Ovary (tissue), 10 donors: ENCODE measurements at places on chromosomes 2 and 18. TPM values are rescaled to one million over a fixed set of nuclear protein-coding genes. Genes with fewer than 3 reads are reported as not detected.

The UGT1A3 gene
- total RNA-seq: not detected

The HOXD3 gene
- 17.6 TPM for total RNA-seq

The FEV gene
- total RNA-seq: not detected

The COLEC11 gene
- 64.1 TPM for total RNA-seq

The SGPP2 gene
- total RNA-seq: 3.3 TPM

The KIF1A gene
- total RNA-seq: 1.2 TPM

The ANKRD62 gene
- total RNA-seq: not detected

The PTH2R gene
- total RNA-seq: not detected

The ALLC gene
- not detected for total RNA-seq

The ABCG5 gene
- not detected for total RNA-seq

The DSG2 gene
- 43.7 TPM for total RNA-seq

The FOSL2 gene
- 146 TPM for total RNA-seq

The SERPINB4 gene
- total RNA-seq: not detected

The MYCN gene
- 1.2 TPM for total RNA-seq

The KCNG2 gene
- 0.80 TPM for total RNA-seq

- DNase-seq: peak; percentile 27
Measured at GRCh38 chr2:33210626-33211025, 263.9 kb downstream of the LTBP1 start.

- no peak for DNase-seq
Measured at GRCh38 chr2:134127496-134127895, 126.4 kb upstream of the MGAT5 start.

DNA sequence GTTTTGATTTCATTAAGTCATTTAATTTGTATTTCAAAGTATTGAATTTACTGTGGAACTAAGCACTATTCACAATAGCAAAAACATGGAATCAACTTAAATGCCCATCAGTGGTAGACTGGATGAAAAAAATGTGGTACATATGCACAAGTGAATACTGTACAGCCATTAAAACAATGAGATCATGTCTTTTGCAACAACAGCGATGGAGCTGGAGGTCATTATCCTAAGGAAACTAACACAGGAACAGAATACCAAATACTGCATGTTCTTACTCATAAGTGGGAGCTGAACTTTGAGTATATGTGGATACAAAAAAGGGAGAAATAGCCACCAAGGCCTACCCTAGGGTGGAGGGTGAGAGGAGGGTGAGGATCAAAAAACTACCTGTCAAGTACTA is 164.4 kb downstream of the BABAM2 start:
- DNase-seq: no peak

DNA sequence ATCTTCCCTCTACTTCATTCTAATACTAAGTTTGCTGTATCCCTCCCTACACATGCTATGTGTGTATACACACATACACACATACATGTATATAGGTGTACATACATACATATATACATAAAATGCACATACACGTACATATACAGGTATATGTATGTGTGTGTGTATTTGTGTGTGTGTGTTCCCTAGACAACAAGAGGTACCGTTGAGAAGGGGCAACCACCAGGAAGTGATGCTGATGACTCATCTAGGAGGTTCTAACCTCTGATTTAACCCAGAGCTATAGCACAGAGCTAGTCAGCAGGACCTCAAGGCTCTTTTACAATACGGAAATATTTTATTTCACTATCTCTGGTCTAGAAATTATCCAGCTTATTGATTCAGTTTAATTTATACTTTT is 139.2 kb downstream of the LAMA3 start:
- DNase-seq: no peak

DNA sequence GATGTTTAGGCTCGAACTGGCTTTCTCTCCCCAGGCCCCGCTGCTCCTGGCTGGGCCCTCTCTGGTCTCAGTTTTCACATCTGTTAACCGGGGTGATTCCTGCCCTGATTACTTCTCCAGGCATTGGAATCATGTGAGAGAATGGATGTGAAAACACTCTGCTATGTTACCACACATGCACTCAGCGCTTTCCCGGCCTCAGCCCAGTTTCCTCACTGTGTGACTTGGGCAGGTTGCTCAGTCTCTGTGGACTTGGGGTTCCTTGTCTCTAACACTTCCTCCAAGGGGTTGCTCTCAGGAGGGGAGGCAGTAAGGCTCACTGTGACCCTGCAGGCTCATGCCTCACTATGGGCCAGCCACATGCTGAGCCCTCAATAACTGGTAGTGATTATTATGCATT is 230.4 kb upstream of the HS6ST1 start:
- DNase-seq: no peak

GRCh38 chr2:133485868-133486267 is 82.4 kb downstream of the NCKAP5 start:
- no peak for DNase-seq

DNA sequence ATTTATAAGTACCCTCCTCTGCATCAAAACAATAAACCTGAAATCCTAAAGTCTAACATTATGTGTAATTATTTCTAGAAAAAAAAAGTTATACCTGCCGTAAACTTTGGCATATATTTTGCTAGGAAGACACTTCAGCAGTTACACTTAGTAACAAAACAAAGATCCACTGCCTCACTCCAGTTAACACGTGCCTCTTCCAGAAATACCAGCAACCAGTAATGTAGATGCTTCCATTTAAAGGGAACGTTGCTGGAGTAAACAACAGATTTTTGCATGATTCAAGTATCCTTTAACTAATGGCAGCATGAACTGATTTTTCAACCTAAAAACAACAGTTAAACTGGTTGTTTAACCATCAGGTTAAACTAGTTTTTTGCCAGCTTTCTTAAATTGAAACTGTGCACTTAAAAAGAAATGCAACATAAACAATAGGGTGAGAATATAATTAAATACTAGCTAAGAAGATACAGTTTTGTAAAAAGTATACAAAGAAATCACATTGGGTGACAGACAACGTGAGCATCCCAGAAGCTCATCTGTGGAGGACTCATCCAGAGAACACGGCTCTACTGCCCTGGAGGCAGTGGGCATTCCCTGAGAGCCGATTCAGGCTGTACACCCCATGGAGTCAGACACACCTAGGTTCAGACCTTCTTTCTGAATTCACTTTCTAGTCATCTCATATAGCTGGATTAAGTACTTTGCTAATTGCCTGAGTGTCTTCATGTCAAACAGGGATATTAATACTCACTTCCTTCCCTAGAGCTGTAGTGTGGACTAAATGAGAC is 22.3 kb downstream of the MGAT4A start:
- no peak for DNase-seq

GRCh38 chr2:1611886-1612285 is 132.4 kb downstream of the PXDN start:
- no peak for DNase-seq

DNA sequence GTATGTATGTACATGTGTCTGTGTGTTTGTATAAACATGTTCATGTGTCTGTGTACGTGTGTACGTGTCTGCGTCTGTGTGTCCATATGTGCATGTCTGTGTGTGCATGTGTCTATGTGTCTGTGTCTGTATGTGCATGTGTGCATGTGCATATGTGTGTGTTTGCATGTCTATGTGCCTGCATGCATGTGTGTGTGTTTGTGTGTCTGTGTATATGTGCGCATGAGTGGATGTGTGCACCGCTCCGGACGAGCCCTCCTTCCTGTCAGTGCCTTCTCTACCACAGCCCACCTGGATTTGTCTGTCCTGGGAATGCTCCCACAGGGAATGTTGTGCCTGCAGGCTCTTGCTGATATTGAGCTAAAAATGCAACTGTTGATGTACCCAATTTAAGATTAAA is 113.3 kb upstream of the EPC2 start:
- DNase-seq: no peak

- no peak for DNase-seq
Measured at GRCh38 chr2:119076713-119077112, 81.8 kb downstream of the C1QL2 start.

DNA sequence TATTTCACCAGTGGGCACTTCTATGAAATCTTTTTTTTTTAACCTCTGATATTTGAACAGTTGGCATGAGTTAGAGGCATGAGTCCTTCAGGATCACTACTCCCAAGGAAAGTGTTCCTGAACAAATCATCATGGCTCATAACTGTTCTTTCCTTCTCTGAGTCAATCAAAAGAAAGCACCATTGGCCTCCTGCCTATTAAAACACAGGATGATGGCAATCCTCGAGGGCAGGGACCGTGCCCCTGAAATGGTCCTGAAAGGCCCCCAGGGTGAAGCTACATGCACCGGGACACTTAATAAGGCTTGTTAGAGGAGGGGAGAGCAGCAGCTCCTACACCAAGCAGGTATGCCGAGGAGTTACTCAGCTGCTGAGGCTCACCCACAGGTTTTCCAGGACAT is 43.5 kb downstream of the SLC14A2 start:
- DNase-seq: no peak

DNA sequence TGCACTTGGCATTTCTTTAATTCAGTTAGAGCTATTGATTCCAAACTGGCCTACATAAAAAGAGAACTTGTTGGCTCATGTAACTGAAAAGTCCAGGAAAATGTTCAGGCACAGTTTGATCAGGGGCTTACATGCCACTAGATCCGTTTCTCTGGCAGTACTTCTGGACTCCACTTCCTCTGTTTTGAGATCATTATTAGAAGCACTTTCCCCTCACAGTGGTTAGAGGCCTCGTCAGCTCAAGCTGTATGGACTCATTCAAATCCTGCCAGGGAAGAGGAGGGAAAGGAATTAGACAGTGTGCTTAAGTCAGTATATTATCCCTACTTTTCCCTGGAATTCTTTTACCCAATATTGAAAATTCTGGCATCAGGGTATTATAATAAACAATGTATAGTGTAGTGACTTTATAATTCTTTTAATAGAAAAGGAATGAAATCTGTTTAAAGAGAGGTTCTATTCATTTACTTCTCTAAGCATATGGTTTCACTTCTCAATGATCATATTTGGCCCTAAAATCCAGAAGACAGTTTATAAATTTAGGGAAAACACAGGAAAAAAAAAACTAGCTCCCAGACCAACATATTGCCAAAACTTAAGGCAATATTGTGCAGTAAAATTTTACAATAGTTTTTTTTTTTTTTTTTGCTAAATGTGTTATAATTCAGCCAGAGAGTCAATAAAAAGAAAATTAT is 92.0 kb downstream of the ARMC9 start:
- no peak for DNase-seq

- DNase-seq: peak; percentile 76
Measured at GRCh38 chr18:76565238-76566173, 70.5 kb upstream of the ZNF516 start.

GRCh38 chr2:162254236-162254871 is 11.1 kb upstream of the FAP start:
- no peak for DNase-seq

DNA sequence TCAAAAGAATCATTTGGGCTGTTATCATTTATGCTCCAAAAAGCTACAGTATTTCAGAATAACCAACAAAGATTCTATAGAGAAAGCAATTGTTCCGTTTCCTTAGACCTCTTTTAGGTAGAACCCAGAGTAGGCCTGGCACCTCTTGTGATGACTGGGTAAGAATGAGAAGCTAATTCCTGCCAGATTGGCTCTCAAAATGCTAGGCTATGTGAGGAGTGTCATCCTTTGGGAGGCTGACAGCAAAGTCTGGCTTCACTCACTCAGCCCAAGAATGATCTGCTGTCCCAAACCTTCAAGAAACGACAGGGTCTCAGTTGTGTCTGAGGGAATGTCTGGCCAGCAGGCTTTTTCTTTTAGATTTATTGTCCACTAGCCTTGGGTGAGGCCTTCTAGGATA is 4.5 kb downstream of the CERS6 start:
- no peak for DNase-seq

DNA sequence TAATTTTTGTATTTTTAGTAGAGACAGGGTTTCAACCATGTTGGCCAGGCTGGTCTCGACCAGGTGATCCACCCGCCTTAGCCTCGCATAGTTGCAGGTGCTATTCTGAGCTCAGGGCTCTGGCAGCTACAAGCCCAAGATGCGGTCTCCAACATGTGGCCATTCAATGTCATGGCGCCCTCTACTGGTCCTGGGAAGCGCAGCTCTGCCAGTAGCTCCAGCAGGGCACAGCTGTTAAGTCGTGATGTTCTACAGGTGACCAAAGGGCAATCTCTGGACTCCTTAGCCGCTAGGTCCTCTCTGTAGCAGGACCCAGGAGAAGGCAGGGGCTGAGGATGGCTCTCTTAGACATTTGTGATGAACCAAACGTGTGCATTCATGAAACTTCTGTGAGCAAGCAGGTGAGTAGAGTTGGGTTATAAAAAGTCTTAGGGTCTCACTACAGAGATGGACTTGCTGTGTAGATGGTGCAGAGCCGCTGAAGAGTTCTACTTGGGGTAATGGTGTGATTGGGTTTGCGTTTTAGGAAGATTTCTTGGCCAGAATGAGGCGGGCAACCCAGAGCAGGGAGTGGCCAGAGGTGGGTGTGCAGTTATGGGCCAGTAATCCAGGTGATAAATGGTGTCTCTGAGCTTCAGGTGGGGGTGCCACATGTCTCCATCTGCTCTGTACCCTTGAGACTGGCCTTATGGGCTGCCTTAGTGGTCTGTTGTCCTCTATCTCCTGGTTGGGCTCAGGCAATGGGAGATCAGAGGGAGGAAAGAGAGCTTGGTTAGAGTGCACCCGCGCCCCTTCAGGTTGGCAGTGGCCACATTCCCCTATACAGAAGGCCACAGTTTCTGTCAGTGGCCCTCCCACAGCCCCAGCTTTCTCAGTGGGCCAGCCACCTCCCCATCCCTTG is 31.0 kb downstream of the IL37 start:
- peak; percentile 16 for DNase-seq

GRCh38 chr18:50194631-50195532 is at the start of gene MYO5B:
Gene MYO5B (minus strand): TSS chr18:50195147. CDS start chr18:50194793, 354 bp downstream.
- DNase-seq: no peak

GRCh38 chr2:43343573-43344304 is 117.3 kb upstream of the ZFP36L2 start:
- DNase-seq: peak; percentile 75

- no peak for DNase-seq
Measured at GRCh38 chr2:152743002-152743401, 24.6 kb downstream of the ARL6IP6 start.

GRCh38 chr2:118975133-118975532 is 33.1 kb downstream of the MARCO start:
- DNase-seq: no peak

DNA sequence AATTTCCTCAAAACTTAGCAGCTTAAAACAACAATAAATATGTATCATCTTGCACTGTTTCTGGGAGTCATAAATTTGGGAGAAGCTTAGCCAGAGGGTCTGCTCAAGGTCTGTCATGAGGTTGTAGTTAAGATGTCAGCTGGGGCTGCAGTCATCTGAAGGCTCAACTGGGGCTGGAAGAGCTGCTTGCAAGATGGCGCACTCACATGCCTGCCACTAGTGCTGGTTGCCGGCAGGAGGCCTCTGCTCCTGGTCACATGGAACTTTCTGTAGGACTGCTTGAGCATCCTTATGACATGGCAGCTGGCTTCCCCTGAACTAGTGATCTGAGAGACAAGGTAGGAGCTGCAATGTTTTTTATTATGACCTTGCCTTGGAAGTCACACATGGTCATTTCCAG is 215.5 kb upstream of the HAAO start:
- no peak for DNase-seq
